Breast epithelium (tissue), 4 donors: ENCODE measurements at places on chromosomes 11 and 22.

GRCh38 chr22:27836181-27836580 is 34.6 kb upstream of the MN1 start:
- DNase-seq, result no peak

DNA sequence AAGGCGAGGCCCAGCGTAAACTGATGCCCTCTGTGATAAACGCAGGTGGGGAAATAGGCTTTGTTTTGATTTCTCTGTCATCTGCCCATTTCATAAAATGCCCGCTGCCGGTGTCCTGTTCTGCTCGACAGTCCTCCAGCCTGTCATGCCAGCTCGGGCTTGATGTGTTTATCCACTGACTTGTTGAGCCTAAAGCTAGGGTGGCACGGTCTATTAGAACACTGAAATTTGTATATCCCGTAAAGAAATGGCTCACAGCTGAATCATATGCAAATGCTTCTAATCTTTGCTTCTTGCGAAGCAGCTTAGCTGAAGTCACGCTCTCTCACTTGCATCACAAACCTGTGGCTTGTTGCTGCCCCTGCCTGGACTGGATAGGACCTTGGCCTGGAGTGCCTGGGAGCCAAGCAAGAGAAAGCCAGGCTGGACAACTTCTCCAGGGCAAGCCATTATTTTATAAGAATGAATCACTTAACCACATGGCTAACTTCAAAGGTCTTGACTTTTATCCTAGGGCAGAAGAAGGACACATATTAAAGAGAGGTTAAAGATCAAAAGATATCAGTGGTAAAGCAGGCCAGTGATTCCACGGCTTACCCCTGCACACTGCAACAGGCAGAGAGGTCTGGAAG is 33.1 kb downstream of the EHF start:
- DNase-seq, result no peak

DNA sequence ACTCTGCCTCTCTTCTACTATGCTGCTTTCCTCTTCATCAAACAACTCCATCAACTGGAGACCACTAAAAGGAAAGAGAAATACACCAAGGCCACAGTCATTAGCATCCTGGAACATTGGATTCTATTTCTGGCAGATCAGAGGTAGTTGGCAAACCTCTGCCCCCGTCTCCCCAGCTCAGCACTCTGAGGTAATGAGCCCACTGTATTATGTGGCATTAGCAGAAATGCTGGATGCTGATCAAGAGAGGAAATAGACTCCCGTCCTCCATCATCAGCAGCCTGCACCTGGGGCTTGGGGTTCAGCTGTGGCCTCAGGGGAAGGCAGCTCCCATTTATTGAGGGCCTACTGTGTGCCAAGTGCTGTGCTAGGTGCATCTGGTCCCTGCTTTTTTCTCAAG is 9.0 kb upstream of the RASD2 start:
- DNase-seq, result no peak

- DNase-seq, result no peak
Observed at GRCh38 chr11:34565417-34566207, 52.0 kb upstream of the ELF5 start.

GRCh38 chr11:116814502-116814901 is 8.6 kb downstream of the APOA4 start:
- DNase-seq, result no peak

DNA sequence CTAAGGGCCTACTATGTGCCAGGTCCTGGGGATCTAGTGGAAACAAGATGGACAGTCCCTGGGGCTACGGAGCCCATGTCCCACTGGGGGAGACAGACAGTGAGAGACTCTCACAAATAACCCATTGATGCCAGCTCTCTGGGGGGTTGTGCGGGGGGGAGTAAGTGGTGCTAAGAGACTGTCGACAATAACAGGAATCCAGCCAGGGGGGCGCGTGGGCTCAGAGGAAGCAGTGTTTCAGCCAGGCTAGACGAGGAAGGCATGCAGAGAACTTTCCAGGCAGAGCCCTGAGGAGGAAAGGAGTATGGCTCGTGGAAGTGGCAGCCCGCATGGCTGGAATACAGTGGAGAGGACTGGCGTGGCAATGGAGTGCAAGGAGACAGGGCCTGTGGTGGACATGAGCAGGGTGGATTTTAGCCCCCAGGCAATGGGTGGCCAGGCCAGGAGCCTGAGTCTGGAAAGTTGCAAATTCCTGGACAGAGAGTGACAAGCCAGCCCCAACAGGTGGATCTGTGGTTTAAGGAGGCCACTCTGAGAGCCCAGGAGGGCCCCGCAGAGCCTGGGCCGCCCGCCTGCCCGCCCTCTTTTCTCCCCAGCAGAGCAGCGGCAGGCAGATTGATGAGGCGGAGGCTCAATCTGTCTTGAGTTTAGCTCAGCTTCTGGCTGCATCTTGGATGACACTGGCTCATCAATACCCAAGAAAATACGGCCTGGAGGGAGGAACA is 40.0 kb upstream of the TCF20 start:
- no peak for DNase-seq

DNA sequence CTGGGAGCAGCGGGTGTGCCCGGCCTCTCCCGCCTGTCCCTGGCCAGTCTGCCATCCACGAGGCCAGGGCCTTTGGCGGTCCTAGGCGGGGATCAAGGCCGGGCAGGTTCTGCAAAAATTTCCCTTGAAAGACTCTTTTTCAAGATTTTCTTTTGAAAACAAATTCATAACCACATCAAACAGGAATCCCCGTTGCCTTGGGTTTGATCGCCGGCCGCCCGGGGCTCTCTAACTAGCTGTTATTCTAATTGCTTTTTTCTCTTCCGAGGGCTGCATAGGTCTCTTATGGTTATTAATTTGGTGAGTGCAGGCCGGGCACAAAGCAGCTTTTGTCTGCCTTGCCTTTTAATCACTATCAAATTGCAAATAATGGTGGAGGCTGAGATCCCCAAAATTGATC is 42.0 kb downstream of the CDKN1C start:
- no peak for DNase-seq

GRCh38 chr11:10891151-10891720 is 33.4 kb upstream of the ZBED5 start:
- no peak for DNase-seq

DNA sequence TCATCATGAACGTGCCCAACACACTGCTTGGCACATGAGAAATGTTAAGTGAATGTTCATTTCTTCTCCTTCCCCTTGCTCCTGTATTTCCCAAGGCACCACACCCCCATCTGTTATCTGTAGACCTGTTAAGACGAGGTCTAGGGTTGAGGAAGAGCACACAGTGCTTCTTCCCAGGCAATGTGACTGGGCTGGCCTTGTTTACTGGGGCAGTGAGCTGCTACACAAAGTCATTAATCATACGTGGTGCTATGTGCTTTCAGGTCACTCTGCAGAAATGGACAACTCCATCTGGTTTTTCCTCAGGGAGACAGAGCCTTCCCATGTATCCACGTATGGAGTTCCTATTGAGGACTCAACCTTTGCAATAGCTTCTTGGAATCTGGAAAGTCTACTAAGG is 118.7 kb downstream of the KCNC1 start:
- DNase-seq, result no peak

DNA sequence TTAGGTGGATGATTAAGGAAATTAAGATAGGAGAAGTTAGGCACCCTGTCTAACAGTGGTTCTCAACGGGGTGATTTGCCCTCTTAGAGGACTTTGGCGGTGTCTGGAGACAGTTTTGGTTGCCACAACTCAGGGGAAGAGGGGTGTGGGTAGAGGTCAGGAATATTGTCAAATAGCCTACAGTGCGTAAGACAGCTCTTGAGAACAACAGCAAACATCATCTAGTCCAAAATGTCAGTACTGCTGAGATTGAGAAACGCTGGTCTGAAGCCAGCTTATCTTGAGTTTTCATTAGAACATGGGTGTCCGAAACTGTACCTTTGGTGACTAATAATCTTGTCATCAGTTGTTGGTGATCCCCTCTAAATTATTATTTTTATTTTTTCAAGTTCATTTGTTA is 38.4 kb downstream of the CECR2 start:
- DNase-seq, result no peak

- no peak for DNase-seq
Observed at GRCh38 chr11:8229299-8230177, 34.1 kb downstream of the LMO1 start.

- DNase-seq, result no peak
Observed at GRCh38 chr11:115182282-115182955, 321.8 kb downstream of the CADM1 start.
